Keratinocyte (primary cell): ENCODE measurements at places on chromosomes 4 and X. TPM values are rescaled to one million over a fixed set of nuclear protein-coding genes. Genes with fewer than 3 reads are reported as not detected.

DNA sequence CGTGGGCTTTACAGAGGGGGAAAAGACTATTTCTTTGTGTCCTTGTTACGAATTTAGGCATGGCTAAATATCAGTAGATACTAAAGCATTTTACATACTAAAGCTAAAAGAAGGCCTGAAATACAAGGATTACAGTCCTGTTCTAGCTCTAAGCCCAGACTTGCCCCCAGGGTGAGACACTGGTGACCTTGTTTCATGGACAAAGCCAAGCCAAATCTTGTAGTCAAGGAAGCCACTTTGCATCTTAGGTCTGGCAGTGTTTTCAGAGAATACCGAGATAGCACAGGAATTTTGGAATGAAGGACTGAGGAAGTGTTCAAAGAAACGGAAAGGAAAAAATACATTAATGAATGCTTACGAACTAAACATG lies 733 bp upstream of the G3BP2 start:
- no peak for DNase-seq

DNA sequence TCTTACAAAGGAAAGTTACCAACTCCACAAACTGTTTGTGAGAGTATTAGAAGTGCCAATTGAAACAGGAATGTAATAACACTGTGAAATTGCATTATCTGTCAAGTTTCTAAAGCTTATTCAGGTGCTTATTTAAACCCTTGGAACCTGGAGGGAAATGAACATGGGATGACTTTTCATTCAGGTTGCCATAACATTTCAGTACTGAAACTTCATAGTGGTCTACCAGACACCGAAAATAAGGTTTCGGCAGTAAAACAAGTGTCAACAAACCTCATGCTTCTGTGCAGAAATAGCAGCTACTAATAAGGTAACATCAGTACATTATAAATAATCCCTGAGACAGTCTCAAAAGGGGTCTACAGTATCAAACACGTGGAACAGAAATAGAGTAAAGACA lies 890.7 kb upstream of the INTU start:
- DNase-seq = no peak

DNA sequence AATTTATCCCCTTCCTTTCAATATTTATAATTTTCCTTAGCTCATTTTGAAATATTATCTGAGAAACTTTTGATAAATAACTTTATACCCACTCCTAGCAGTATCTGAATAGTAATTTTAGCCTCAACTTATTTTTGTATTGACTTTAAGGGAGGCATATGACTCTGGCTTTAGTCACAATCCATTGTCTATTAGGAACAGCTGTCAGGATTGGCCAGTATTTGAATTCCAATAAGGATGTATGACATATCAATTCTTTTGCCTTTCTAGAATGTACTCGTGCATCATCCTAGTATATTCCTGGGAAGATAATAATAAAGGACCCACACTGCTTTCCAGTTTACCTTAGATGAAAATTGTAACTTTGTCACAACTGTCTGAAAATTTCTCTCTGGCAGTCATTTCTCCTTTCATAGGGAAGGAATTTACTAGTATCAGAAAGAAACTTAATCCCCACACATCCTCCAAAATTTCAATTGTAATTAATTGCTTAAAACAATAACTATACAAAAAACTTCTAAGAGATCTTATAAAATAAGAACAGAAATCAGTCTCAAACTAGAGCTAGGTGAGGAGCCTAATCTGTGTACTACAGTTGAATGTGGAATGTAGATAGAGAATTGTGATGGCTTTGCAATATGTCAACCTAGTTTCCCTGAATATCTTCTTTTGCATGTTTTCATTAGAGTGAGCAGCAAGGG lies 121.0 kb upstream of the EPHA5 start:
- no peak for DNase-seq

The CXCL5 gene
- 0.39 to 1.5 TPM (median 0.76 TPM) in 3 replicates for polyA plus RNA-seq

The CYLC1 gene
- polyA plus RNA-seq = not detected in 3 replicates

The SLC6A8 gene
- 33.6 to 56.7 TPM (median 56.1 TPM) in 3 replicates for polyA plus RNA-seq

The ATOH1 gene
- not detected in 3 replicates for polyA plus RNA-seq
